Bronchial epithelial cell (primary cell): ENCODE measurements at places on chromosomes 5 and 9. TPM values are rescaled to one million over a fixed set of nuclear protein-coding genes. Genes with fewer than 3 reads are reported as not detected.

IL7R gene
- total RNA-seq = 0.26 TPM in 1 of 2 replicates, not detected in the other

FAT2 gene
- total RNA-seq = 34.2 and 62.6 TPM in 2 replicates

GPX8 gene
- total RNA-seq = 12.0 and 12.1 TPM in 2 replicates

NME5 gene
- 0.53 and 0.64 TPM in 2 replicates for total RNA-seq

TRIP13 gene
- total RNA-seq = 0.77 and 1.8 TPM in 2 replicates

GADD45G gene
- under 0.01 and 1.0 TPM in 2 replicates for total RNA-seq

RLN2 gene
- total RNA-seq = 0.26 and 0.90 TPM in 2 replicates

DNA sequence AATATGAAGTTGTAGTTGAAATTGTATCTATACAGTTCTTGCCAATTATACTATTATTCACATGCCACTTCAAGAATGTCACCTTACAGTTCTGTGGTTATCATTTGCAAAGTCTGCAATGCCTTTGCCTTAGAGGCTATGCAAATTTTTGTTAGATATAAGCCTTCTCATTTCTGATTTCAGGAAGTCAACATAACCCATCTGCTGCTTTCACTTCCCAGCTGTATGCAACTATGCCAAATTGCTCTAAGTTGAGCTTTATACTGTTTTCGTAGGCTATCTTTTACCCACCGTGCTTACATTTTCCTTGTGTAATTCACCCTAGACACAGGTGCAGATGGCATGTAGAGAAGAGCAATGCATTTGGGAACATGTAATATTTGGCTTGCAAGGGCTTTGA lies 1083.0 kb downstream of the CDH9 start:
- no peak for DNase-seq

DNA sequence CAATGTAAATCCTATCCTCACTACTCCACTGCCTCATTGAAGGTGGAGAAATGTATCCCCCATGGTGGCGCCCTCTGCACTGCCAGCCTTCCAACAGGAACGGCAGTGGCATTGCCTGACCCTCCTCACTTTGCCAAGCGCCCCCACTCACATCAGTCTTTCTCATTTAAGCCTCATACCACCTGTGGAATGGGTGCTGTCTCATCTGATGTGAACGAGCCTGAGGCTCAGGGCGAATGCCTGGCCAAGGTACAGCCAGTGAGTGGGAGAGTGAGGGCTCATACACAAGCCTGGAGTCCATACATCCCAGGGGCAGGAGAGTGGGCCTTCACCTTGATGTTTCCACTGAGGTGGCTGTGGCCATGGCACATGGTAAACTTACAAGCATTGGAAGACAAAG lies 10.3 kb downstream of the F2RL2 start:
- DNase-seq = no peak

DNA sequence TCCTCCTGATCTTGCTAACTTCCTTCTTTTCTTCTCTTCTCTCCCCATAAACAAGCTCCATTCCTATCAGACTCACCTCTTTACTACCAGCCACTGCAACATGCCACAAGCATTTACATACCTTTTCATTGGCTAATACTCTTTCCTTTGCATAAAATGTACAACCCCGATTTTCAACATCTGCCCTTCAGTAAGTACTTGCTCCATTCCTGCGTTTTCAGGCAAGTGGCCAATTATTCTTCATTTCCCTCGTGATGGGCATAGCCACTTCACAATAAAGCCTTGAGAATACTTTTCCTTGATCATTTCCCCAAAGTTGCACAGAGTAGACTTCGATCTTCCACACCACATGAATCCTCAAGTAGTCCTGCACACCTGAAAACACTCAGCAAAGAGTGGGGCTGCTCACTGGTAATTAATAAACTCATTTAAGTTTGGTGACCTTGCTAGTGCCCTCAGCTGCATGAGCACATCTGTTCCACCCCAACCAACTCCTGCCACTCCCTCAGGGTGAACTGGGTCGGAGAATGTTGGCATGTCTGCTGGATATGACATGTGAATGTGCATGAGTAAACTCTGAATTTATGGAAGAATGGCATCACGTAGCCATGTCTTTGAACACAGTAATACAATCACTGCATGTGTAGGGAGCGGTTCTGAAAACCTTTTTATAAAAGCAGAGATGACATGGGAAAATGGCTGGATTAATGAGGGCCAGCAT lies 535.8 kb downstream of the SEMA5A start:
- no peak for DNase-seq

DNA sequence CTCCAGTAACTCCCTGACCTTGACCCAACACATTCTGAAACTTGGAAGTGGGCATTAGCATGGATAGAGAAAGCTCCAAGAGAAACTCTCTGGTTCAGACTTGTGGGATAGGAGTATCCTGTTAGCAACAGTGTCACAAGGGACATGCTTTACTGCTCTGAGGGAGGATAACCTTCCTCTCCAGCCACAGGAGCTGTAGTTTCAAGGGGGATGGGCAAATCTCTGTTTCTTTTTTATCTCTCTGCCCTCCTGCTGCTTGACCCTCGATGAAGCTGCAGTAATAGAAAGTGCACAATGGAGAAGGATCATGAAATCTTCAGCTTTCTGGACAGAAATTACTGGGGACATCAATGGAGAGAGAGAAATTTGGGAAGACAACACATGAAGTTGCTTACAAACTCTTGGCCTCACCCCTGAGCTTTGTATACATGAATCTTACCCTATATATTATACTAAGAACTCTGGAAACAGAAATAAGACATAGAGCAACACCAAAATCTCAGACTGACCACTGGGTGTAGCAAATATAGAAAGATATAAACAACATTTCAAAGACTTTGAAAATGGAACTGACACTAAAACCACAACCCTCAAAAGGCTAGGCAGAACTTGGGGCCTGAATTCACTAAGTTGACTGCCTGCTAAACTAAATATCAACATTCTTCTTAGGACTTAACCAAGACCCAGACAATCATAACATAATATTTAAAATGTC lies 471.0 kb upstream of the MEF2C start:
- no peak for DNase-seq

- DNase-seq = no peak
Observed at GRCh38 chr9:124001458-124001799, 10.1 kb upstream of the LHX2 start.

DNA sequence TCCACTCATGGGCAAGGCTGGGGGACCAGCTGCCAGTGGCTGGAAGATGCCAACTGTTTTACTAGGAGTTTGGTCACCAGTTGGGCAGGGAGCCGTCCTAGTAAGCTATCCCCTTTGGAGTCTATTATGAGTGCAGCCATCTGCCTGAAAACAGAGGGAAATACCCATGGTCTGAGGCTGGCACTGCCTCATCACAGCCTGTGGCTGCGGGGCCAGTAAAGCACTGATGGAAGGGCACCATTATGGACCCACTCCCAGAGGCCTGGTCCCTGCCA lies 187.2 kb upstream of the PANK3 start:
- DNase-seq = no peak

DNA sequence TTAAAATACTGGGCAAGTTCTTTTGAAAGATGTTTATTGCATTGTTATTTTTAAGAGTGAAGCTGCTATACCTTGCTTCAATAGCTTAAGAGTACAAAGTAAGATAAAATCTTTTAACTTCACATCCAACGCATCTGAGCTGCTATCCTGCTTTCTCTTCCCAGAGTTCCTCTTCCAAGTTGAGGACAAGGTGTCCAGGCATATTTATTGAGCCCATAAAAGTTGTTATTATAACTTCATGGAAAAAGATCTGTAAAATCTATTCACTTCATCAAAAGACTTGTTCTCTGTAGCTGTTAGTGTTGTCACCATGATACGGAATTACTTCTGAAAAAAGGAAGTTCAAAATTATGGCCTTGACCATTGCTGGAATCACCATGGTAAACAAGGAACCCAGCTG lies 306.2 kb upstream of the ELAVL2 start:
- no peak for DNase-seq

DNA sequence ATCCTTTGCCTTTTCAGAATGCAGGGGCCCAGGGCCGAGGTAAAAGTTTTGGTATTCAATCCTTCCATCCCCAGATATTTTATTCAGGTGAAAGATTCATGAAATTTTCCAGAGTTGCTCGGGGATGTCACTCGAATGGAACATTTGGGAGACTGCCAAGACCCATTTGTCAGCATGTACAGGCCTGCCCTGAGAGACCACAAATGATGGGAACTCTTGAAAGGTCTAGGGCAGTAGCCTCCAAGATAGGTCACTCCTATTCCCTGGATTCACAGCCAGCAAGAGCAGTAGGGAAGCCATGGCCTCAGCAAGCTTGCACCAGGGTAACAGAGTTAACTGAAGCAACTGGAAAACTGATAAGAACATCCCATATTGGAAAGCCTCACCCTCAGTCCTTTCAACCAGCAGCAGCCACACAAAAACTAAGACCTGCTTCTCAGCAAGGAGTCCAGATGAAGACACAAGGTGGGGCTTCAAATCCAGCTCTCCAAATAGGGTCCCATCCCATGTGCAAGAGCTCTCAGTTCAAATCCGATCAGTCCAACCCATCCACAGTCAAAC lies 12.5 kb downstream of the CARD6 start:
- peak; percentile 33 for DNase-seq

DNA sequence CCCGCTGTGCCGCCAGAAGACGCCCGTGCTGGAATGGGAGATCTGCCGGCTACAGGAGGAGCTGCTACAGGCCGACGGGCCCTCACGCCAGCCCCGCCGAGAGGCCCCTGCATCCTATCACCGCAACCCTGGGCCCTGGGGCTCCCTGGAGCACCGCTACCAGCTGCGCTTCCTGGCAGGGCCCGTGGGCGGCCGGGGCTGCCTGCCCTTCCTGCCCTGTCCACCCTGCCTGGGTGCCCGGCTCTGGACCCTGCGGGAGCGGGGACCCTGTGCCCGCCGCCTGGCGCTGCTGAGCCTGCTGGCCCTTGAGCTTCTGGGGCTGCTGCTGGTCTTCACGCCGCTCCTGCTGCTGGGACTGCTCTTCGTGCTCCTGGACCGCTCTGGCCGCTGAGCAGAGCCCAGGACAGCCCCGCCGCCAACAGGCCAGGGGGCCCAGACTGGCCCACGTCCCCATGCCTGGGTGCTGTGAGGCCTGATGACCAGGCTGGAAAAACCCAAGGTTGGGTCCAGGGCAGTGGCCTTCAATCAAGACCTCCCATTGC lies 3.8 kb downstream of the RNF208 start:
- no peak for DNase-seq

DNA sequence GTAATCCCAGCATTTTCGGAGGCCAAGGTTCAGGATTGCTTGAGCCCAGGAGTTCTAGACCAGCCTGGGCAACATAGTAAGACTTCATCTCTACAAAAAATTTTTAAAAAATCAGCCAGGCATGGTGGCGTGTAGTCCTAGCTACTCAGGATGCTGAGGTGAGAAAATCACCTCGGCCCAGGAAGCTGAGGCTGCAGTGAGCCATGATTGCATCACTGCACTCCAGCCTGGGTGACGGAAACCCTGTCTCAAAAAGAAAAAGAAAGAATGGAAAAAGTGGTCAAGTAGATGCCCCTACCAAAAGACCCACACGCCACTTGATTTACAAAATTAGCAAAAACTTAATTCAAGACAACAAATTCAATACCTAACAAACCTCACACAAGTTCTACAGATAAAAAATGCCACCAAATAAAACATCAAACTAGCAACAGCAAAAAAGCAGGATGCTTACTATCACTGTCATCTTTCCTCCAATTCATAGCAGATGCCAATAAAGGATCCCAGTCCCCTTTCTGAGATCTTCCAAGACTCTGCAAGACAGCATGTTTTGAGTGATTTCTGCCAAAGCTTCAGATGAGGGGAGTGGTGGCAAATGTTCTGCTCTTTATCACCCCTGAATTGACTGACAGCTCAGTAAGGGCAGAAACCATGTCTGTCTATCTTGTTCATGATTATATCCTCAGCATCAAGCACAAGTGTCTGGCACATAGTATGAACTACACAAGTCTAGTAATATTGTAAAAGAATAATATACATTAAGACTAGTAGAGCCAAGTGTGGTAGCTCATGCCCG lies 34.2 kb upstream of the TESK1 start:
- DNase-seq = no peak

DNA sequence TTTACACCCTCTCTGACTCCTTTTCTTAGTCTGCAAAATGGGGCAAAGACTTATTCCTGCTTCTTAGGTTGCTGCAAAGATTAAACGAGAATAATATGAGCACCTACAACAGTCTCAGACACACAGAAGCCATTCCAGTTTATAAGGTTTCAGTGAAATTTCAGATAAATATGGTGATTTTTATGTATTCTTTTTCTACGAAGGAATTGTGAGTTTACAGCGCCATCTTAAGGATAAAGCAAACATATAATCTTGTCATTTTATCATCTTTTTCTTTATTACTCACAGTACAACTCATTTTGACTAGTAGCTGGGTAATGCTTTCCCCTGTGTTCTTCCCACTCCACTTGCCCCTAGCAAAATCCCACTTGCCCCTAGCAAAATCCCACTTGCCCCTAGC lies 29.2 kb upstream of the SMC5 start:
- peak; percentile 50 for DNase-seq

DNA sequence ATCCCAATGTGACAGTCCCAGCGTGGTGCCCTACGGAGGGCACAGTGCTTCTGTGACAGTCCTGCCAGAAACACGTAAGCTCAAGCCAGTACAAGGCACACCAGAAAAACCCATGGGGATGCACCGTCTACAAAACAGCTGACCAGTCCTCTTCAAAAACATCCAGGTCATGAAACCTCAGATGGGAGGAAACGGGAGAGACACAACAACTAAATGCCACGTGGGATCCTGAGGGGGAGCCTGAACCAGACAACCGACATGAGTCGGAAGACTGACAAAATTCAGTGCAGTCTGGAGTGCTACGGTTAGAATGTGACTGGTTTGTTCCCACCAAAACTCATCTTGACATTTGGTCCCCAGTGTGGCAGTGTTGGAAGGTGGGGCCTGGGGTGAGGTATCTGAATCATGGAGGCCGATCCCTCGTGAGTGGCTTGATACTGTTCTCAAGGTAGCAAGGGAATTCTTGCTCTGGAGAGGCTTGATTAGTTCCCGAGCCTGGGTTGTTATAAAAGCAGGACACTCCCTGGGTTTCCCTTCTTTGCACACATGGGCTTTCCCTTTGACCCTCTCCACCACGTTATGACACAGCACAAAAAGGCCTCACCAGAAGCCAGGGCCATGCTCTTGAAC lies 55.4 kb downstream of the ADAMTS2 start:
- DNase-seq = no peak

DNA sequence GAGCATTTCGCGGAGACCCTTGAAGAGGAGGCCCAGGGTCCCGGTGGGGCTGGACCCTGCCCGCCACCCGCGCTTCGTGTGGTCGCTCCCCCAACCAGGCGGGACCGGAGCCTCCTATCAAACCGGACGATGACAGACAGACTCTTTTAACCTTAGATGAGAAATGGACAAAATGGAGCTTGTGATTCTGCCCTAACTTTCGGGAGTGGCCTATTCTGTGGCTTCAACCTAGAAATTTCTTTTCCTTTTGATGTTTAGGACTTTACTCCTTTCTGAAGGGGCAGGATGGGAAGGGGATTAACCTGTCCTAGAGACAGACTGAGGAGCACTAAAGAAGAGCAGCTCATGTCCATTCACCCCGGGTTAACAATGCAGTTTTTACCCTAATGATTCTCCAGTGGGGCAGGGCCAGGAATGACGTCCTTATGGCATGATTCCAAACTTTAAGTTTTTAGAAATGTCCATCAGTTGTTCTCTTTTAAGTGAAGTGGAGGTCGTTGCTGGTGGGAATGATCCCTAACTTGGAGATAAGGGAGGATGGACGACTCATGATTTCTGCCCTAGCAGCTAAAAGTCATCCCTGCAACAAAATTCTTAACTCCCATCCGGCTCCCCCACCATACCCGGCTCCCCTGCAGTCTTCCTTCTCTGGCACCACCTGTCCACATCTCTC lies 1.0 kb downstream of the NIPSNAP3A start:
- DNase-seq = peak; percentile 24

- peak; percentile 5 for DNase-seq
Observed at GRCh38 chr5:1316588-1317340, 21.9 kb upstream of the TERT start.

- no peak for DNase-seq
Observed at GRCh38 chr9:137638680-137639079, 19.9 kb downstream of the EHMT1 start.

- no peak for DNase-seq
Observed at GRCh38 chr5:150243590-150243989, 46.0 kb downstream of the CAMK2A start.
